ENCODE measurements at places on chromosomes 3 and 15.

GRCh38 chr15:80059786-80060355, 395 bp downstream of the ZFAND6 start:
- peak; percentile 29 for DNase-seq
- H3K36me3 ChIP-seq, result no peaks in the 10 kb centered on the region
- no peaks in the 10 kb centered on the region for H3K27me3 ChIP-seq
- H3K27ac ChIP-seq, result peak overlapping the region; percentile 87
- peak overlapping the region; percentile 75 for H3K4me3 ChIP-seq

DNA sequence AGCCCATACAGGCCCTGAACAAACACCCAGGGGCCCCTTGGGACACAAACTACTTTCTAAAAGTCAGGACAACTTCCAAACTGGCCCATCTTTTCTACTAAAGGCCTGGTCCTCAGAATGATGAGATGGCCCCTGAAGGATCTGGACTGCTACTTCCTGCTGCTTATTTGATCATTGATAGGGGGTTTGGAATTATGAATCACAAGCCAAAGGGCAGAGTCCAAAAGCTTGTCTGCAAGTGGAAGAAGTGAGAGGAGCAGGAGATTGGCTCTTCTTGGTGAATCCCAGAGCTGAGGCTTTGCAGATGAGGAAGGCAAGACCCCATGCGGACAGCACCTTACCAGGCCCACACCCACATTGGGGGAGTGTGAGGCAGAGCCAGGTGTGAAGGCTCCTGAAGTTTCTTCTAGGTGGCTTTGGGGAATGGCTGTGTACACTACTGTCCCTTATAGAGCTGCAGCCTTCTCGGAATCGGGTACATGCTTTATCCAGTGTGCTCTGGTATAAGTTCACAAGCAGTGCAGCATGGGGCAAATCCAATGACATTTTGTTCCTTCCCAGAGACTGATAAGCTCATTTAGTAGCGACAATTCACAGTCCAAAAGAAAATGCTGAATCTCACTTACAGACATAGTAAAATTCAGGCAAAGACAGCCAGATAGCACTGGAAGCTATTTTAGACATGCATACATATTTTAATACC, 133.1 kb downstream of the RORA start:
- no peak overlapping the region for H3K27ac ChIP-seq
- no peaks in the 10 kb centered on the region for H3K36me3 ChIP-seq
- no peaks in the 10 kb centered on the region for H3K27me3 ChIP-seq
- DNase-seq, result no peak
- no peak overlapping the region for H3K4me3 ChIP-seq
- no peaks in the 10 kb centered on the region for H3K4me1 ChIP-seq

DNA sequence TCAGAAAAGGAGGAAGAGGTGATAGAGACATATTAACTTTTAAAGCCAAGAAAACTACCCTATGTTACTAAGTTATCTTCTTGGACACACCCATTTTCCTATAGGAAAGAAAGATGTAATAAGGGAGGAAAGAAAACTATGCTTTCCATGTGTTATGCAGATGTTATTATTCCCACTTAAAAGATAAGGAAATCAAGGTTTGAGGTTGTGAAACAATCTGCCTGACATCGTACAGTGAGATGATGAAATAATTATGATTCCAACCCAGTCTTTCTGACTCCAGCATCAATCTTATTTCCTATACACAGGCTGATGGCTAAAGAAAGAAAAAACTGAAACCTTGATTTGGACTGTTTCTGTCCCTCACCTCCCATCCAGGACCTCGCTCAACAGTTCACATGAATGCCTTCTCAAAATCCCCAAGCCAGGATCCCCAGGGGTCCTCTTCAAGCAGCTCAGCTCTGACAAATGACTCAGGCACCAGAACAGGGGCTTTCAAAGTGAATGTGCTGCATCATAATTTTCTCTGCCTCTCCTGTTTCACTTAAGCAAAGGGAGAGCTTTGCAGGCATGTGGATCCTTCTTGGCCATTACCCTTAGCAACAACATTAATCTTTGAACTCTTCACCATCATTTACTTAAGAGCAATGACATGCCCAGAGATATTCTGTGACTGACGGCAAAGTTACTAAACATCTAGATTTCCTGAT, 12.4 kb upstream of the EID1 start:
- peaks cover 15% of the 10 kb centered on the region for H3K4me1 ChIP-seq
- DNase-seq, result peak; percentile 77
- no peak overlapping the region for H3K4me3 ChIP-seq
- H3K27ac ChIP-seq, result peak overlapping the region; percentile 42

DNA sequence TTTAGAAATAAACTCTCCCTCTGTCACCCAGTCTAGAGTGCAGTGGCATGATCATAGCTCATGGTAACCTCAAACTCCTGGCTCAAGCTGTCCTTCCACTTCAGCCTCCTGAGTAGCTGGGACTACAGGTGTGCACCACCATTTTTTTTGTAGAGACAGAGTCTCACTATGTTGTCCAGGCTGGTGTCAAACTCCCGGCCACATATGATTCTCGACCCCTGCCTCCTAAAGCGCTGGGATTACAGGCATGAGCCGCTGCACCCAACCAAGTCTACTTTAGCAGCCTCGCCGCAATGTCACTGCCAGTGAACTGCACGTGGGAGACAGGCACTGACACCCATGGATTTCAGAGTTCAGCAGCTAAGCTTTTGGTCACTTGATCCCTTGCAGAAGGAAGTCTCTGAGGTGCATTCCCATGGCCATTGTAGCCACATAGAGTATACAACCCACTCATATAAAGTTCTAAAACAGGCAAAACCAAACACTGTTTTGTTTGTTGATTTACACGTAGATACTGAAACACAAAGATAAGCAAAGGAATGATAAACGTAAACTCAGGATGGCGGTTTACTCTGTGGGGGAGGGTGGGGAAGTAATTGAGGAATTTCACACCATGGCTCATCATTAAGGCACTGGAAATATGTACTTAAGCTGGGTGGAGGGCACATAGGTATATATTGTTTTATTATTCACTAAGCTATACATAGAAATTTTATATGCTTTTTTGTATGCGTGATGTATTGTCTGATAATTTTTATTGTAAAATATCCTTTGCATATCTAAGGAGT, 115.0 kb downstream of the MEX3B start:
- no peak overlapping the region for H3K27ac ChIP-seq
- no peaks in the 10 kb centered on the region for H3K27me3 ChIP-seq
- no peaks in the 10 kb centered on the region for H3K36me3 ChIP-seq
- no peak overlapping the region for H3K4me3 ChIP-seq
- H3K4me1 ChIP-seq, result no peaks in the 10 kb centered on the region

GRCh38 chr15:58401276-58401675, 30.5 kb upstream of the LIPC start:
- no peak overlapping the region for H3K4me3 ChIP-seq
- H3K36me3 ChIP-seq, result no peaks in the 10 kb centered on the region
- H3K4me1 ChIP-seq, result peaks cover 2% of the 10 kb centered on the region
- no peak overlapping the region for H3K27ac ChIP-seq
- H3K27me3 ChIP-seq, result no peaks in the 10 kb centered on the region

GRCh38 chr15:75687486-75688277, 25.0 kb downstream of the CSPG4 start:
- H3K36me3 ChIP-seq, result peaks cover 35% of the 10 kb centered on the region
- H3K27me3 ChIP-seq, result no peaks in the 10 kb centered on the region
- no peak overlapping the region for H3K27ac ChIP-seq
- H3K4me3 ChIP-seq, result no peak overlapping the region
- DNase-seq, result no peak
- H3K4me1 ChIP-seq, result no peaks in the 10 kb centered on the region

GRCh38 chr3:52021489-52022268, 26.0 kb upstream of the RPL29 start:
- H3K27me3 ChIP-seq, result no peaks in the 10 kb centered on the region
- DNase-seq, result no peak
- H3K4me3 ChIP-seq, result no peak overlapping the region

DNA sequence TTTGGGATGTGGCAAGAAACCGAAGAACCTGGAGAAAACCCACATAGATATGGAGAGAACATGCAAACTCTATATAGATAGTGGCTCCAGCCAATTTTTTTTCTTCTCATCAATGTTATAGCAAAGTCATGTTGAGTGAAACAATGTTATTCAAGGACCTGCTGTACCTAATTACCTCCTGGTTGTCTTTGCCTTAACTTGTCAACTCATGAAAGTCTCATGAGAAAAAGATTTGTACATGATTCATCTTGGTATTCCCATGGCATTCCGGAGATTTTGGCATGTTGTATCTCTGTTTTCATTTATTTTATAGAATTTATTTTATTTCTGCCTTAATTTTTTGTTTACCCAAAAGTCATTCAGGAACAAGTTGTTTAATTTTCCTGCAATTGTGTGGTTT, 303.8 kb upstream of the CDIN1 start:
- no peaks in the 10 kb centered on the region for H3K4me1 ChIP-seq
- H3K4me3 ChIP-seq, result no peak overlapping the region
- H3K27me3 ChIP-seq, result no peaks in the 10 kb centered on the region
- no peaks in the 10 kb centered on the region for H3K36me3 ChIP-seq

DNA sequence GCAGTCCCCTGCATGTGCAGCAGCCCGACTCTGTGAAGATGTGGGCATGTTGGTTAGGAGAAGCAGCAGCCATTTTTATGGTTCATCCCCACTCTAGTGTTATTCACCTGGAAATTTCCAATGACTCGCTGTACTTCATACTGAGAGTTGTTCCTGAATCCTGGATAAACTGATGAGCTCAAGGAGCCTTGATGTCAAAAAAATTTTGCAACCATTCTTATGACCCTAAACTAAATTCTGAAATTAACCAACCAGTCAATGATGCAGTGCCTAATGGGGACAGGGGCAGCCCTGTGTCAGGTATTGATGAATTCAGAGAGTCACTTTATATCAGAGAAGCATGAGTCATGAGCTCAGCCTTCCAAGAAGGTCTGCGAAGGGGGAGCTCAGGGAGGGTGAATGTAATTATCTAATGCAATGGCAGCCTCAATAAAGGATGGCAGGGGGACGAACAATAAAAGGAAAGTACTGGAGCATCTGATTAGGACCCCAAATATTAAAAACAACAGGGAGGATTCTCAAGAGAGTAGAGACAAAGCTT, 108.4 kb upstream of the VEPH1 start:
- DNase-seq, result peak; percentile 18
- H3K27me3 ChIP-seq, result no peaks in the 10 kb centered on the region
- H3K4me1 ChIP-seq, result no peaks in the 10 kb centered on the region
- no peak overlapping the region for H3K27ac ChIP-seq
- no peak overlapping the region for H3K4me3 ChIP-seq
- no peaks in the 10 kb centered on the region for H3K36me3 ChIP-seq

- peaks cover 7% of the 10 kb centered on the region for H3K4me1 ChIP-seq
- no peak overlapping the region for H3K4me3 ChIP-seq
- no peak overlapping the region for H3K27ac ChIP-seq
- DNase-seq, result peak; percentile 38
- no peaks in the 10 kb centered on the region for H3K27me3 ChIP-seq
Observed at GRCh38 chr3:12229896-12230295, 59.0 kb upstream of the PPARG start.

DNA sequence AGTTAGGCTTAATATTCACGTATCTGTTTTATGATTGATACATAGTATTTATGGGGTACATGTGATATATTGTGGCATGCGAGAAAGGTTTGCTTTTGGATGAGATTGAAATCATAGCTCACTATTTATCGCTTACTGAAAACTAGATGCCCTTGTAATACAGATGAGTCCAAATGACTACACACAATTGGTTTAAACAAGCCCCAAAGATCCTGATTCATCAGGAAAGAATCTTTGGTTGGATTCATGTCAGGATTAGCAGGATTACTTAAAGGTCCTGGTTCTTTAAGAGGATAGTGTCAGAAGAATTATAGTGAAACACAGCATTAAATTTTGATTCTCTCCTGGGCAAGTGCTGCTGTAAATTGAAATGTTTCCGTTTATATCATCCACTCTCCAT, 18.6 kb upstream of the AADAC start:
- no peak overlapping the region for H3K27ac ChIP-seq
- H3K36me3 ChIP-seq, result no peaks in the 10 kb centered on the region
- H3K4me1 ChIP-seq, result no peaks in the 10 kb centered on the region

GRCh38 chr3:183260167-183260904, 7.3 kb downstream of the B3GNT5 start:
- no peaks in the 10 kb centered on the region for H3K4me1 ChIP-seq
- no peak overlapping the region for H3K27ac ChIP-seq
- no peaks in the 10 kb centered on the region for H3K27me3 ChIP-seq
- H3K4me3 ChIP-seq, result no peak overlapping the region
- peak; percentile 70 for DNase-seq
- H3K36me3 ChIP-seq, result no peaks in the 10 kb centered on the region

DNA sequence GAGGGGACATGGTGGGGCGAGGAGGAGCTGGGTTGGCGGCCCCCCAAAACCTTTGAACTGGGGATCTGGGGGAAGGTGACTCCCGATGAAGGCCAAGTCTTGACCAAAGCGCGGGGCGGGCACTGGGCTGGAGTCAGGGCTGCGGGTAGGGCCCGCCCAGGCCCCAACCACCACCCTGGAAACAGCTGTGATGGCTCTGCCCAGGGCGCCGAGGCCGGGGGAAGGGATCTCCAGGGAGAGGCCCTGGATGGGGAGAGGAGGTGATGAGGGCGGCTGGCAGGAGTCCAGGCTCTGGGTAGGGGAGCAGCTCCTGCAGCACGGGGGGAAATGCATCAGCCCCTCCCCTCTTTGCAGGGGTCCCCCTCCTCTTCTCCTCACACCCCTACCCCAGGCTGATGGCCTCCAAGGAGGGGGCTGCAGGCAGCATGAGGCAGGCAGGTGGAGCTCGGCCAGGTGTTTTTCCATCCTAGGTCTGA, 5.9 kb upstream of the C15orf39 start:
- H3K36me3 ChIP-seq, result no peaks in the 10 kb centered on the region
- no peak overlapping the region for H3K27ac ChIP-seq
- no peak overlapping the region for H3K4me3 ChIP-seq
- no peak for DNase-seq
- peaks cover 17% of the 10 kb centered on the region for H3K27me3 ChIP-seq

Data from fibroblast of lung (primary cell).